D721Med (cell line): ENCODE measurements at places on chromosomes 2 and 18.

GRCh38 chr2:121955426-121955825 lies 200.0 kb downstream of the TSN start:
- no peak for DNase-seq

GRCh38 chr2:84944295-84944909 lies 26.6 kb upstream of the KCMF1 start:
- DNase-seq, result no peak

DNA sequence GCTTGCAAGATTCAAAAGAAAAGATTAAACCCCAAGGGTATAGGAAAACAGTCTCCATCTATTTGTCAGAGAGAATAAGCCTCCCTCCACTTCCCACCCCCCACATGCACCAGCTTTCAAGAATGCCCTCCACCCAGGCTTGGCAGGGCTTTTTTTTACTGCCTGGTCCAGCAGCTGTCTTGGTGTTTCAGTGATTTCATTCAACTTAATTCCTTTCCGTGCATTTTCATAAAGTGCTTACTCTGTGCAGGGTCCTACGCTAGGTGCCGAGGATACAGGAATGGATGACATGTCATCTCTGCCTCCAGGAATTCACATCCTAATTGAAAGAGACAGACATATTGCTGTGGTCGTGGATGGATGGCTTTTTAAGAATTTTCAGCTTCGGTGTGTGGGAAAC lies 117.9 kb downstream of the LRATD1 start:
- no peak for DNase-seq

GRCh38 chr2:30886080-30886479 lies 78.8 kb upstream of the CAPN13 start:
- DNase-seq, result no peak

GRCh38 chr2:119248751-119249150 lies 25.1 kb downstream of the STEAP3 start:
- DNase-seq, result no peak

DNA sequence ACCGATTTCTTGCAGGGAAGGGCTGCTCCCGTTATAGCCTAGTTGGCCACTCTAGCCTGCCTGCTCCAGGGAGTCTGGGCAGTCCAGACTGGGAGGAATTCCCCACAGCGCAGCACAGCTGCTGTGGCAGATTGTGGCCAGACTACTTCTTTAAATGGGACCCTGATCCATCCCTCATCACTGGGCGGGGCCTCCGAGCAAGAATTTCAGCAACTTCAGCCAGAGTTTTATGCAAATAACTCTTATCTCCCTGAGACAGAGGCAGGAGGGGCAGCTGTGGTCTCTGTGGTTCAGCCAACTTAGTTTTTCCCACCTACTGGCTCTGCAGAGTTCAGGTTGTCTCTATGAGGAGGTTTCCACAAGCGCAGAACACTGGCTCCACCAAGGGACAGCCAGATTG lies 1583.2 kb downstream of the SUCLG1 start:
- no peak for DNase-seq

DNA sequence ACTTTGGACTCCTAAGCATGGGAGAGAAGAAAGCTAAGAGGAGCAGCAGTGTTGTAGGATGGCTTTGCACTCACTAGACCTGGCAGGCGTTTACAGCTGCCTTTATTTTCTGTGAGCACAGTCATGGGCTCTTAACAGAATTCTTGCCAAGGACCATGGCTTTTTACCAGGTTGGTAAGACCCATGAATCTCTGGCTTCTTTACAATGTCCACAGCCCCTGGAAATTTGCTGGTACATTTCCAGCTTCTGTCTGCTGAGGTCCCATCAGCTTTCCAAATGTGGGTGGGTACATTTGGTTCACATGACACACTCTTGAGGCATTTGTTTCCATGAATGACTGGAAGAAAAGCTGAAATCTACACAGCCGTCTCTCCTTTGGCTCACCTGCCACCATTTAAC lies 162.7 kb downstream of the PPP1R1C start:
- DNase-seq, result no peak

DNA sequence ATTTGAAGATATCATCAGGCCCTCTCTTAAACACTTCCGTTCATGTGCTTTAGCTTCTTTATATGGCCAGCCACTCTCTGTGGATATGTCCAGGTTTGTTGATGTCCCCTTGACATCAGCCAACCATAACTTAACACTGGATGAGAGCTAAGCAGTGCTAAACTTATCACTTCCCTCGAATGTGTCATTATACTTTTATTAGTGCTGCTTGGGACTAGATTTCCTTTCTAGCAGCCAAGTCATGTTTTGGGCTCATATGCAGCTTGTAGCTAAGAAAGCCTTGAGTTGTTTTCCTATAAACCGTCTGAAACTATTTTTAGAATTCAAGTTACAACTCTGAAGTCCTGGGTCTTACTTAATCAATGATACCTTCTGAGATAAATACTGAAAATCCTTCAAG lies 144.8 kb upstream of the TNP1 start:
- DNase-seq, result no peak

DNA sequence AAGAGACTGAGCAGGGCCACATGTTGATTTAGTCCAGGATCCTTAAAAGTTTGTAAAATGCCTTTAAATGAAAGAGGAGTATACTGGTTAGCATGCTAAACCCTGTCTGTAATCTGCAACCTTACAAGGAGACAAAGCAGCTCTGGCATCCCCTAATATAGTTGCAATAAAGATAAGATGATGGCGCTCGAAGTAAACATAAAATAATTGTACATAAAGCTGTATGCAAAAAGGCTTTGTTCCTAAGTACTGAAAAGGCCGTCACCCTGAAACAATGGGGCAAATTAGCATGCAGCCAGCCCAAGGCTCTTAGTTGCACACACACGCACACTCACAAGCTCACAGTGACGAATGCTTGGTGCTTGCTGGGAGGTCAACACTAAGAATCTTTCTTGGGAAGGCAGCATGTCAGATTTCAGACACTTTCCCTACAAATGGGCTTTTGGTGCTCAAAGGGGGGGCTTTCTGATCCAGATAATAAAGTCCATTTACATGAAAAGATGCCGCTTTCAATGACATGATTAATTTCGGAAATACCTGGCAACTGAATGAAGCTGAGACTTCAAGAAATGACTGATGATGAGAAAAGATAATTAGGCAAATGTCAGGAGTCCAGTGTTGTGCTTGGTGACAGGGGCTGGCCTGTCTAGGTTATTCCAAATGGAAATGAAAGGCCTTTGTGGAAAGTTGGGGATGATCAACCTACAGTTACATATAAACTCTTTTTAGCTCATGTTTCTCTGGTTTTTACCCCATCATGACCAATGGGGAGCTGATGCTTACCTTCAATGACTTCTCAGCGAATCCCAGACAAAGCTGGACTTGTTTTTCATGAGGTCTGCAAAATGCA lies 370.3 kb downstream of the MEIS1 start:
- DNase-seq, result no peak

DNA sequence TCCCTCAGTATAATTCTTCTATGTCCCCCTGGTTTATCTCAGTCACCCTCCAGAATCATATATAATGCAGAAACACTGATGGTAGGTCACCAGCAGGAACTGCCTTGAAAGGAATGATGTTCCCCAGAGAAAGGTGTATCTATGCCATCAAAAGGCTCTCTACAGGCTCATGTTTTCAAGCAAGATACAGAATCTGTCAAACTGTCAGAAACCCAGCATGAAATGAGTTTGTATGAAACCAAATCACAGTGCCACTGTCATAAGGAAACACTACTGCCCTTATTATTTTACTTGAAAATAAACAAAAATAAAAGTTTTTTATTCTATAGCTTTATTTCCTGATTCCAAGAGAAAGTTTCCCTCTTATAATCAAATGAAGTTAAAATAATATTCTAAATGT lies 1064.5 kb upstream of the DDX18 start:
- DNase-seq, result no peak

- DNase-seq, result no peak
Observed at GRCh38 chr2:183998797-183999190, 599.5 kb upstream of the ZNF804A start.

DNA sequence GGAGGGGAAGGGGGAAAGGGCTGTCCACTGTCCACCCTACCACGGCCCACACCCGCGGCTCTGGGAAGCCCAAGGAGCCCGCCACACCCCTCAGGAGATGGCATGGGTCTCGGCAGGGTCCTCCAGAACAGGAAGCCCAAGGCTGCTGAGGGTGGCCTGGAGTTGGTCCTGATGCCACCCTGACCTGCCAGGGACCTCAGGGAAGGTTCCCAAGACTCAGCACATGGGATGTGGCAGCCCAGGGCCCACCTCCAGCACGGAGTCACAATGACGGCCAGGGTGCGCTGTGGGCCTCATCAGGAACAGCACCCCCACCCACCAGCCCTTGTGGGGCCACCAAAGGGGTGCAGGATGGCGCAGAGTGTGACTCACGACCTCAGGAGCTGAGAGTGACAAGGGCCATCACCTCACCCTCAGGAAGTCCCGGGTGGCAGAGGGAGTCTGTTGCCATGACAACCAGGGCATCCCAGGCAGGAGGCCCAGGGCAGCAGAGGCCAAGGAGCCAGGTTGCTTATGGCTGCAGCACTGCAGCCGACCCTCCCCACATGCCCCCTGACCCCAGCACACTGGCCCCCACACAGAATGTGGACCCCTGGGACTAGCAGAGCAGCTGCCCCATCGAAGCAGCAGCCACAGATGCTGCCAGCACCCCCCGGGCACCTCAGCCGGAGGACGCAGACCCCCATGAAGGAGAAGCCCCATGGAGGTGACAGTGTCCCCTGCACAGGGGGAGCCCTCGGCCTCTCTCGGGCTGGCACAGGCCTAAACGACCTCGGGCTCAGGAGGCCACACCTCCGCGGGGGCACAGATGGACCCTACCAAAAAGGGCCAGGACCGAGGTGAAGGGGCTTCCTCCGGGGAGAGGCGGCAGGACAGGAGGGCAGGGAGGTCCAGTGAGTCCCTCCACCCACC lies 34.3 kb downstream of the KIF1A start:
- no peak for DNase-seq

DNA sequence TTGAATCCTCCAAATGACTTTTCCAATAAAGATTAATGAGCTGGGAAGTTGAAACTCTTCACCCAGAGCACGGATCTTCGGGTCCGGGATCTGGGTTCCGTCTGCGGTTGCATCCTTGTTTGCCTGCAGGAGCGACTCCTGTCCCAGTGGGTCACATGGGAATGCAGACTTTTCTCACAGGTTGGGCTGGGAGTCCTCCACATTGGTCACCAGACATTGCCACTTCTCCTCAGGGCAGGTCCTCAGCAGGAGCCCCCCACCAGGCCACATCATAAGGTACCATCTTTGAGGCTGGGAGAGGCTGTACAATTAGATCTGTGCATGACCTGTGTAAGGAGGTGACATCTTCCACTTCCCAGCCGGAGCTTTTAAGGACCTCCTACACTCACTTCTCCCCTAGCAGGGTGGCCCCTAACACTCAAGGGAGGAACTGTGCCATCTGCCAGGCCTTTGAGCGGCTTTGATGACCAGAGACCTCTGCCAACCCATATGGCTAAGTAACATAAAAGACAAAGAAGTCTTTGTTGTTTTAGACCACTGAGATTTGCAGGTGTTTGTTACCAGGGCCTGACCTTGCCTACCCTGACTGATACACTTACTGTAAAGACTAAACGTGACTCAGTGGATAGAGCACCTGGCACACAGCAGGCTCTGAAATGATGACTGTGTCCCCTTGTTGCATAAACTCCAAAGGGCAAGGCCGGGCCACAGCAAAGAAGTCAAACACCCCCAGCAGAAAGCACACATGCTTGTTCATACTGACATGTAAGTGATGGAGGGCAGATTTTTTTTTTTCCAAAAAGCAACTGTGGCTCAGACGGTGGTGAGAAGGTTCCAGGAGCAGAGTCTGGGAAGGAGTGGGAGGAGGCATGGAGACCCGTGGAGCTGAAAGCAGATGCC lies 7.9 kb upstream of the TEX51 start:
- no peak for DNase-seq

DNA sequence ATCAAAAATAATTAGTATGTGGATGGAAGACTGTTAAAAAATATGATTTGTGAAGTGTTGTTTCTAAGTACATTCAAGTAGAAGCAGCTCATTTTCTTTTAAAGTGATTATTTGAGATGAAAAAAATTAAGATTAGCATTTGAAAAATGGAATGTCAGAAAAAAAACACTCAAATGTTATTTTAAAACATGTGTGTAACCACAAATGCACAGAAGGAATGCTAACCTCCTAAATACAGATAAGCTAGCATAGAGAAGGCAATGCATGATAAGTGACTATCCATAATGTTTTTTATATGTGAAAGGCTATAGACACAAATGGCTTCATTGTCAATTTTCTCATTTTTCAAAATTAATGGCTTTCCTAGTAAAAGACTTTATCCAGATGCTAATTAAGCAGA lies 198.9 kb downstream of the NYAP2 start:
- DNase-seq, result no peak

DNA sequence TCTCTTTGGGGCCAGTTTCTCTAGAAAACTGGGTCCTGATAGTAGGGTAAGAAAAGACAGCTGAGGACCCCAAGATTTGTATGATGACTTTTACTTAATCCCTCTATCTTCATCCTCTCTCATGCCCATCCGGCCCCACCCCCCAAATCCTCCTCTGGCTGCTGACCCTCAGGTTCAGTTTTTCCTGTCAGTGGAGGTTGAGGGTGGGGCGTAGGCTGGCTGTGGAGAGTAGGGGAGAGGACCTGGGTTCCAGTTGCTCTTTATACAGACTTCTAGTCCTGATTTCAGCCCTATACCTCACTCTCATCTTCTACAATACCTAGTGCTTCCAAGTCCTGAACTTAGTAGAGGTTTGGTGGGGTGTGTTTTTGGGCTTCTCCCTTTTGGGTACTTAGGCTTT lies 28.4 kb downstream of the PLEKHA3 start:
- no peak for DNase-seq

- no peak for DNase-seq
Observed at GRCh38 chr2:449246-450067, 161.6 kb upstream of the ALKAL2 start.

- no peak for DNase-seq
Observed at GRCh38 chr2:237998530-237998929, 31.7 kb downstream of the UBE2F start.

GRCh38 chr2:239869272-239870155 lies 155.6 kb downstream of the NDUFA10 start:
- no peak for DNase-seq

- DNase-seq, result no peak
Observed at GRCh38 chr2:198660501-198660900, 797.2 kb downstream of the SATB2 start.

DNA sequence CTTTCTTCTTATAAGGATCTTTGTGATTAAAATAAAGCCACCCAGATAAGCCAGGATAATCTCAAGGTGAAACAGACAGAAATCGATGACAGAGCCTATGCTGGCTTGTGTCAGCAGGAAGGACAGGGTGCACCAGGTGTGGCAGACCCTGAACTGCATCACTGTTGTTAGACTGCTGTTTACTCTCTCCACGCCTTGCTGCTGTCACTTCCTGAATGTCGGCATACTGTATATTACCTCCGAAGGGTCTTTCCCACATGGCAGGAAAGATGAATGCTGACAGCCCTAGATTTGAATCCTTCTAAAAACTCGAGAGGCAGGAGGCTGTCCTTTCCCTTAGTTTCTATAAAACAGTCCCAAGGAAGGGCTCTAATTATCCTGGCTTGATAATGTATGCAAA lies 18.9 kb upstream of the TMEM163 start:
- DNase-seq, result no peak

GRCh38 chr2:63977904-63978303 lies 41.3 kb downstream of the VPS54 start:
- DNase-seq, result no peak
